Stimulated activated CD8-positive, alpha-beta memory T cell treated with anti-CD3 and anti-CD28 coated beads, Interleukin-4, amount 100 ng/mL, for 4 hours (primary cell): ENCODE measurements at places on chromosomes 11 and 22.

- no peak for DNase-seq
These were observed 23.6 kb downstream of the DUSP8 start for GRCh38 chr11:1548221-1549070.

DNA sequence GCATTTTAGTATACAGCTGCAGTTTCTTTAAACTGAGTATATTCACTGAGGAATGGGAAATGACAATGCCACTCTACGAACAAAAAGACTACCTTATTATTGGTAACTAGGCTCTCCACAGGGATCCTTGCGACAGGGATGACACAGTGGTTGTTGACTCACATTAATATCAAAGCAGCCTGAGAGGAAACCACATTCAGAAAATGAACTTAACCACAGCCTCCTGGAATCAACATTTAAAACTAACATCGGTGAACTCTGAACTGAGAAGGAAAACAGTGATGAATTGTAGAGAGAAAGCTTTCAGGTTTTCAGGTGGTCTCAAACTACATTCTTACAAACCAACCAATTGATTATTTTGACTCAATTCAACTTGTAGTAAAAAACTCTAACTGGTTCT, 90.3 kb upstream of the MTMR2 start:
- DNase-seq = no peak

DNA sequence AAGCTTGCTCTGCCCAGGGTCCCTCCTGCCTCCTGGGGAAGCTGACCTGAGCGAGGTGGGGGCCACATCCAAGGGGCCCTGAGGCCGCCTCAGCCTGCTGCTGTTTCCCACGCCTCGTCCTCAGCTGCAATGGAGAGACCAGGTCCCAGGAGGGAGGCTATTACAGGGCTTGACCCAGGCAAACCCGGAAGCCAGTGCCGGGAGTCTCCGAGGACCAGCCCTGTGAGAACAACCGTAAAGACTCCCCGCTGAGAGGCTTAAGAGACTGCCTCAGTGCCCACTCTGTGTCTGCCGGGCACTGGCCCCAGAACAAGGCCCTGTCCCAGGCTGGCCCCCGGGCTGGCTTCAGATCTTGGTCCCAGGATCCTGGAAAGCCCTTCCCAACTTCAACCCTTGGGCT, 124.3 kb upstream of the FGF3 start:
- no peak for DNase-seq

- no peak for DNase-seq
These were observed 12.4 kb downstream of the SMIM38 start for GRCh38 chr11:69167916-69168691.

- DNase-seq = no peak
These were observed 13.9 kb upstream of the PNPLA5 start for GRCh38 chr22:43905681-43906080.

DNA sequence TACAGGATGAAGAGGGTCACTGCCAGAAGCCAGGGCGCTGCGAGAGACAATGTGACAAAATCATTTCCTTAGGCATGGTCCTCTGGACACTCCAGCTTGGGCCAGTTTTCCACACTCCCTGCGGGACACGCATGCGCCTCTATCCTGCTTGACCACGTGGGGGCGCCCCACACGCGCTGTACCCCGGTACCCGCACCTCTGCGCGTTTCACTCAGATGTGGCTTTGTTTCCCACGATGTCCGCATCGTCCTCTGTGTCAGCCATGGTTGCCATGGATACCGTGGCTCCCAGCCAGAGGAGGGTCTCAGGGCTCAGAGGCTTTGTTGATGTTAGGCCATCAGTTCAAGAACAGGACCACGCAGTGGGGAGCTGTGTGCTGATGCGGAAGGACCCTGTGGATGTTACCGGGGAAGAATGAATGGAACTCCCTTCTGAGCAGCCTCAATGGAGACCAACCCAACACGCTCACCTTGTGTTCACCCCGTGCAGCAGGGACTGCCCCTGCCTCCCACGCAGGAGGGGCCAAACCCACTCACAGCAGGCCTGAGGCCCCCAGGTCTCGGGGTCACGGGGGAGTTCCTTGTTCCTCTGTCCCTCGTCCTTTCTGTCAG, 101.1 kb upstream of the SLC22A12 start:
- DNase-seq = no peak

GRCh38 chr11:84922212-84922805, 704.8 kb downstream of the DLG2 start:
- DNase-seq = no peak

DNA sequence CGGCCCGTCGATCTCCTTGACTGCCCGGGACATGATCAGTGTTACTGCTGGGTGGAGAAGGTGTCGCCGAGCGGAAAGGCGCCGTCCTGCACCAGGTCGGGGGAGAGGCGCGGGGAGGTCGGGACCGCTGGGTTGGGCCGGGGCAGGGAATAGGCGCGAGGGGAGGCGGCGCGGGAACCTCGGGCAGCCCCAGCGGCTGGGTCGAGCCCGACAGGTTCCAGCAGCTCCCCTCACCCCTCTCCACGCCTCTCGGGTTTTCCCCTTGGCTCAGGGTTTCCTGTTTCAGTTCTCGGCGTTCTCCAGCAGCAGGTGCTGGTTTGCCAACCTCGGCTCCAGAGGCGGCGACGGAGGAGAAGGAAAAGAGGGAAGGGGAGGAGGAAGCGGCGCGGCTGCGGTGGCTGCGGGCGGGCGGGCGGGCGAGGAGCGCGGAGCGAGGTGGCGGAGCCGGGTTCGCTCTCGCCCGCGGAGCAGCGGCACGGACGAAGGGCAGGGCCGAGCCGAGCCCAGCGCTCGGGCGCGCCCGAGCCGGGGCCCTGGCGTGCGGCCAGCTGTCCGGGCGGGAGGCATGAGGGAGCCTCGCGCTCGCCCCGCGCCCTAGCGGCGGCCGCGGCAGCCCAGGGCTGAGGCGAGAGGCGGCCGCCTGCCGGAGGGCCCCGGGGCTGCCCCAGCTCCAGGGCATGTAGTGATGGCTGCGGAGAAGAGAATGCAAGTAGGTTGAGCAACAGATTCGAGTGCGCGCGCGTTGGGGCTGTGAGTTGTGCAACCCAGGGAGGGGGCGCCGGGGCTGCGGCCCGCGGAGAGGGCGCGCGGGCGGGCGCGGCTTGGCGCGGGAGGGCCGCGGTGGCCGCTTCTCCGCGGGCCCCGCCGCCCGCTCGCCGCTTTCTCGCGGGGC, at the start of gene ZC3H12C:
Gene ZC3H12C, plus strand, starts transcription at position 878 of the 892 bp plus-strand sequence. CDS start 20 bp downstream, outside the sequence.
- no peak for DNase-seq

DNA sequence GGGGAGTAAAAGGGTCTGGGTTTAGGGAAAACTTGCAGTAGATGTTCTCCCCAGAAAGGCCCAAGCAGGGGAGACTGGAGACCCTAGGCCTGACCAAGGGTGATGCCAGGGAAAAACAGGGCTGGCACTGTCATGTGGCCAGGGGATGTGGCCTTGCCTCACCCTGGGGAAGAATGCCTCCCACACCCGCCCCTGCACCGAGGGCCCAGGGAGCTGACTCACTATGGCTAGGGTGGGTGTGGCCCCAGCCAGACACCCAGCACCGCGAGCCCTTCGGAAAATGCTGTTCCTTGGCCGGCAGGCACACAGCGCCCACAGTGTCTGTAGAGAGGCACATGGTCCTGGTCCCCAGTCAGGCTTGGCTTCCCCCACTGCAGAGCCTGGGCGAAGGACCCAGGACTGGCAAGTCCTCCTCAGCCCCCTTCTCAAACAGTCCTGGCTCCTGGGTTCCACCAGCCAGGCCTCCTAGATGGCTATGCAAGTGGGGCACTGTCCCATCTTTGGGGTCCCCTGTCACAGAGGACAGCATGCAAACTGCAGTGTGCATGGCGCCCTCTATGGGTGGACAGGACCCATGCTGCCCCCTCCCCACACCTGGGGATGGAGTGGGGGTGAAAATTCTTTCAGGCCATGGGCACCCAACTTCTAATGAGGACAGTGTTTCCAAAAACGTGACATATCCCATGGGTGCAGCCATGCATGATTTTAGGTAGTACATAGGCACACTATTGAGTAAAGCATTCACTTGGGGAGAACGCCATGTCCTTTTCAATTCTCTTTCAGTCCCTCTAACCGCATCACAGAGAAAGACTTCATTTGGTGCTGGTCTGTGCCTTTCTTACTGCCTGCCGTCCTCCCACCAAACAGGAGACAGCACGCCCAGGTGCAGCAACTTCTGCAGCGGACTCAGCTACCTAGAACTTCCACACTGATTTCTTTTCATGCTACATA, 15.2 kb downstream of the TMPRSS5 start:
- DNase-seq = no peak

GRCh38 chr11:60761436-60762190, 4.9 kb downstream of the MS4A15 start:
- DNase-seq = no peak

DNA sequence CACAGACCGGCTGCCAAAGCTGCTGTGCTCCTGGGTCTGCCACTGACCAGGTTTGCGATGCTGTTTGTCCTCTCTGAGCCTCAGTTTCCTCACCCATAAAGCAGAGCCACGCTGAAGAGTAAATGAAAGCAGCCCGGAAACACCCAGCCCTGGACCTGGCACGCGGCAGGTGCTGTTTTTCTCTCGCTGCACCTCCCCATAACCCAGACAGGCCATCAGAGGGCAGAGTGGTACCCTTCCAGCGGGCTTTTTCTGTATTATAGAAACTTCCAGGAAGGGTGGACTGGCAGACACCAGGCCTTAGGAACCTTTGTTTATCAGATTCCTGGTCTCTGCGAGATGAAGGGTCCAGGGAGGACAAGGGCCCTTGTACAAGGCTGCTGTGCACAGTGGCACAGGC, 17.9 kb upstream of the FGF19 start:
- no peak for DNase-seq

DNA sequence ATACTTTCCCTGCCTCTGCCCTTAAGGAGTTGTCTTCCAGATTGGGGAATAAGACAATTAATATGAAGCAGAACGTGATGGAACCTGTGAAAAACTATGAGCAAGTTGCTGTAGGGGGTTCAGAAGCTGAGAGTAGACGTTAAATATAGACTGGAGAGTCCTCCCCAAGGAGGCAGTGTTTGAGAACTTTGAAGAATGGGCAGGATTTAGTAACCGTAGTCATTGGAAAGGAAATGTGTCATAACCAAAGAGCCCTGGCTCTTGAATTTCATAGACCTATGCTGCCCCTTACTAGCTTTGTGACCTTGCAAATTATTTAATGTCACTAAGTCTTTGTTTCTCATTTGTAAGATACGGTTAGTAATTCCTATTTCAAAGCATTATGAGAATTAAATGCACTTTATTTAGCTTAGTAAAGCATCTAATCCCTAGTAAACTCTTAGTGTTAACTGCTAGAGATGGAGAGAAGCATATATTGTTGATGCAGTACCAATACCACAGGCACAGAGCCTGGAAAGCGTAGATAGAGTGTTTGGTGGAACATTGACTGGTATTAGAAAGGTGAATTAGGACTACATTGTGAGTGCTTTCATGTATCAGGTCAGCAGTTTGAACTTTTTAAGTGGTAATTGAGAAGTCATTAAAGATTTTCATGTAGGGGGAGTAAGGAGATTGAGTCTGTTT, 54.1 kb downstream of the MCAM start:
- no peak for DNase-seq

DNA sequence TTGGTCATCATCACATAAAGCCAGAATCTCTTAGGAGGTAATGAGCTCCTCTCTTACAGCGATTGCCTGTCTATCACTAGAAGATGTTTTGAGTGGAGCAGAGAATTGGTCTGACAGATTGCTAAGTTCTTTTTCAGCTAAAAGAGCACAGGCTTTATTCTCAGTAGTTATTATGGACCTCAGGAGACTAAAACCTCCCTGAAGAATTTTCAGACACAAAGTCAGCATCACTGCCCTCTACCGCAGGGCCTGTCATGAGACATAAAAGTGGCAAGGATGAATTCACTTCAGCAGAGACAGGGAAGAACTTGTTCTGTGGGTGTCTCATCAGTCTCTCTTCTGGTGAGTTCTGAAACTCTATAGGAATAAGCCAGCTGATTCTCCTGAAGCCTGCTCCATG, at the start of gene OR51I2:
Gene OR51I2, plus strand, starts transcription at position 301 of the 400 bp plus-strand sequence. CDS start 4,166 bp downstream, outside the sequence.
- DNase-seq = no peak

DNA sequence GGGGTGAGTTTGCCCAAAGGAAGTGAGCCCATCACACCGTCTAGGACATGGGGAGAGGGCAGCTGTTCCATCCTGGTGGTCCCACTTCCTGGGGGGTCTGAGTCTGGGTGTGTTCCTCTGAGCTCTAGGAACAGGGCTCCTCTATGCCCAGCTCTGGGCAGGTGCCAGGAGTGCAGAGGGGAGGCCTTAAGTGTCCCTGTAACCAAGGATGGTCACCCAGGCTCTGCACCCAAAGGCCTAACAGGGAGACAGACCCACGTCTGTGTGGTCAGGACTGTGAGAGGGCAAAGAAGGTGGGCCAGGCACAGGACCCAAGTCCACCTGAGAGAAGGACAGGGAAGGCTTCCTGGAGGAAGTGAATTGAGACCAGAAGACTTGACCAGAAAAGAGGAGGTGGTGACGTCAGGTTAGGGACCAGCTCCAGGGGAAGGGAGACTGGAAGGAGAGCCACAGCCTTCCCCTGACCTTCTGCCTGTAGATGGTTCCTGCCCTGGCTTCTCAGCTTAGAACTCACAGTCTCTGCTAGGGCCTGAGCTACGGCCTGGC, 11.3 kb upstream of the TCF20 start:
- no peak for DNase-seq

GRCh38 chr11:57424792-57425564, 1.9 kb downstream of the SLC43A3 start:
- peak; percentile 71 for DNase-seq

GRCh38 chr22:21567456-21568346, at the start of gene UBE2L3:
TSS of gene UBE2L3 (plus strand) at chr22:21567714. CDS start at chr22:21567745, 31 bp downstream.
- peak; percentile 67 for DNase-seq

DNA sequence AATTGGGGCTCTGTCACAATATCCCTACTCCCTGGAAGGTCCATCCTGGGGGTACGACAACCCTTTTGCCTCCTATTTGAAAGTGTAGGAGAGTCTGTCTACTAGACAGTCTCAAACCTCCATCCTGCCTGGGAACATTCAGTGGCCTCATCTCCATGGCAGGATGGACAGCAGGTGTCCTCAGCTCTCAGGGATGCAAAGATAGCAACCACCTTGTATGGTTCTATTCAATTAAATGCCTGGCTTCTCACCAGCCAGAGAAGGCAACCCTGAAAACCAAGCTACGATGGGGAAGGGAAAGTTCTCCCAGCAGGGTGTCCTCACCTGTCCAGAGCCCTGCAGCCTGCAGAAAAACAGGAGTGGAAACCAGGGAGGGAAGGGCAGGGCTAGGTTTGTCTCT, 164.9 kb downstream of the MIAT start:
- no peak for DNase-seq

DNA sequence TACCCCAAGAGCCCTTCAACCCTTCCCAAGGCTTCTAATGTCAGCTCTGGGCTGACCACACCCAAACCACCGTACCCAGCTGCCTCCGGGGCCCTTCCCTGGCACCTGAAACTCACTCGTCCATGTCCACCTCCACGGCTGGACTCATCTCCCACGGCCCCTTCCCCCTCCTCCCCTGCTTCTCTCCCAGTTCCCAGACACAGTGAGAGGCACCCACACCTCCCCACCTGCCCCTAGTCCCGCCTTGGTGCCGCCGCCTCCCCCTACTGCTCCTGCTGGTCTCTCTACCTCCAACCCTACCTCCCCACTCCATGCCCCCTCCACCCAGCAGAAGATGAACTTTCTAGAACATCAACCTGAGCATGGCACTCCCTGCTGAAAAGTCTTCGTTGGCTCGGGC, 39.5 kb downstream of the ELFN2 start:
- DNase-seq = no peak

GRCh38 chr11:44651535-44652155, 75.1 kb upstream of the TSPAN18 start:
- no peak for DNase-seq
